Fibroblast of skin of left quadriceps (primary cell): ENCODE measurements at places on chromosomes 12 and 14.

- DNase-seq = peak; percentile 74
Measured at GRCh38 chr14:67221248-67221981, 19.8 kb upstream of the PALS1 start.

DNA sequence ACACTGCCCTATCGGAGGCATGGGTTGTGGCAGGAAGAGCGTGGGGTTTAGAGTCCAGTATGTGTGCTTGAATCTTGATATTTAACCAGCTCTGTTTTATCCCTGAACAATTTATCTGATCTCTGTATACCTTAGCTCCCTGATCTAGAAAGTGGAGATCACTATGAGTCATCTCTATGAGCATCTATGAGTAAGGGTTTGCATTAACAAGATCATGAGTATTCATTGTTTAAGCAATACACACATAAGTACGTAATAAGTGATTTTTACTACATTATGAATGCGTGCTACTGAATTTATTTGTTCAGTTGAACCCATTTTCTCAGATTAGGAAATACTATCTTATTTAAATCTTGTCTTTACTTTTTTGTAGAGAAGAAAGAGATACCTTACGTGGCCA lies 49.4 kb downstream of the GPATCH2L start:
- peak; percentile 26 for DNase-seq

DNA sequence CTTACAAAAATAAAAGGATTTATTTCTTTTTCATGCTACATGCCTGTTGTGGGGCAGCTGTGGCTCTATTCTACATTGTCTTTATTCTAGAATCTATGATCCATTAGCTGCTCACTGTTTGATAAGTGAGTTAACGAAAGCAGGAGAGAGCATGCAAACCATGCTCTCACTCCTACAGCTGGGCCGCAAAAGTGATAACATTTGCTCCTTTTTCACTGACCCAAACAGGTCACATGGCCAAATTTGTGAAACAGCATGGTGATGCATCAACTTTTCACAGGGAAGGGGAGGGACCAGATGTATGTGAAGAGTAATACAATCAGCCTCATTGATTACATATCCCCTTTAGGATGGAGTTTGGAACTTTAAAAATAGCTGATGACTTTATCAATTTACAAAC lies 456.9 kb upstream of the SYT1 start:
- DNase-seq = no peak

DNA sequence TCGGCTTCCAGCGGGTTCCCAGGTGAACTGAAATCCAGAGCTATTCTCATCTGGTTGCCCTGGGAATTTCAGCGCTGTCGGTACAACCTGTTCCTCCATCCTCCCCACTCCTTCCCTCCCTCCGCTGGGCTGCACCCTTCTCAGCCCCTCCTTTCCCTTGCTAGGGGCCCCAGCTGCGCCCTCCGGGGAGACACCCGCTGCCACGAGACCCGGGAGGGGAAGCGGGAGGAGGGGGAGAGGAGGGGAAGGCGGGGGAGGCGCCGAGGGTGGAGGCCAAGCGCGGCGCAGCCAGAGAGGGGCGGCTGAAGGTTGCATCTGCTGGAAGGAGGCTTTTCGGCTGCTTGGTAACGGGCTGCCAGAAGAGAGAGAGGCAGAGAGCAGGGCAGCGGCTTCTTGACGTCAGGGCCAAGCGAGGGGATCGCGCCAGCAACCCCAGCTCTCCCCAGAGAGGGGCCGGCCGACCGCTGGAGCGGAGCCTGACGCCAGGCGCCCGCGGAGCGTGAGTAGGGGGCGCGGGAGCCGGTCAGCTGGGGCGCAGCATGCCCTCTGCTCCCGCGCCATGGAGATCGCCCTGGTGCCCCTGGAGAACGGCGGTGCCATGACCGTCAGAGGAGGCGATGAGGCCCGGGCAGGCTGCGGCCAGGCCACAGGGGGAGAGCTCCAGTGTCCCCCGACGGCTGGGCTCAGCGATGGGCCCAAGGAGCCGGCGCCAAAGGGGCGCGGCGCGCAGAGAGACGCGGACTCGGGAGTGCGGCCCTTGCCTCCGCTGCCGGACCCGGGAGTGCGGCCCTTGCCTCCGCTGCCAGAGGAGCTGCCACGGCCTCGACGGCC lies at the start of gene KCNA5:
Gene KCNA5, plus strand, starts transcription at position 291 of the 831 bp plus-strand sequence. Its CDS starts 269 bp downstream, at position 560.
- DNase-seq = no peak
